Forelimb muscle (tissue), 1 donor: ENCODE measurements at places on chromosomes 5 and 9.

DNA sequence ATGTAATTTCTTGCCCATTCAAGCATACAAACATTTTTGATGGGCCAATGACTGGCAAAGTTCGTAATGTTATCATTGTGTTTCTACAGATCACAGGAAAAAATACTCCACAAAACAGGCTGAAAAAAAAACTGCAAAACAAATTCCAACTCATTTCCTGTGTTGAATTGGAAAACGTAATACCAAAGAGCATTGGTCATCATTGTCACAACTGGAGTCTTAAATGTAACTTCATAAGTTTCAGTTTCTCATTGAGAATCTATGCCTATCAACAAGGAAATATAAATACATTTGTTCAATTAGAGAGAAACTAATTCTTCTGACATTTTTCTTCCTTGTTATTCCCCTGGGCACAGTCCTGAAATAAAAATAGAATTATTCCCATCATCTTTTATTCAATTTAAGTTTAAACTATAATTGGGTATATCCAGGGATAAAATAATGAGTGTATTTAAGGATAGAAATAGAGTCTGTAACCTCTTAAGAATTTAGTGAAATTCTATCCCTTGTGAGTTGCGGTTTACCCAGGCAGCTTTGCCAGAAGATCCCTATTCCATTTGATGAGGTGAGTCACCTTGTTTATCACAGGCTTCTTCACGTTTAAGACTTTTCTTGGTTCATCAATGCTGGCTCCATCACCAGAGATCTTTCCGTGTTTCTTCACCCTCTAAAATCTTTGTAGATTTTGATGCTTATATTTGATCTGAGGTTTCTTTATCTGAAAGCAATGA is 112.7 kb upstream of the ITGA1 start:
- no peak for DNase-seq

DNA sequence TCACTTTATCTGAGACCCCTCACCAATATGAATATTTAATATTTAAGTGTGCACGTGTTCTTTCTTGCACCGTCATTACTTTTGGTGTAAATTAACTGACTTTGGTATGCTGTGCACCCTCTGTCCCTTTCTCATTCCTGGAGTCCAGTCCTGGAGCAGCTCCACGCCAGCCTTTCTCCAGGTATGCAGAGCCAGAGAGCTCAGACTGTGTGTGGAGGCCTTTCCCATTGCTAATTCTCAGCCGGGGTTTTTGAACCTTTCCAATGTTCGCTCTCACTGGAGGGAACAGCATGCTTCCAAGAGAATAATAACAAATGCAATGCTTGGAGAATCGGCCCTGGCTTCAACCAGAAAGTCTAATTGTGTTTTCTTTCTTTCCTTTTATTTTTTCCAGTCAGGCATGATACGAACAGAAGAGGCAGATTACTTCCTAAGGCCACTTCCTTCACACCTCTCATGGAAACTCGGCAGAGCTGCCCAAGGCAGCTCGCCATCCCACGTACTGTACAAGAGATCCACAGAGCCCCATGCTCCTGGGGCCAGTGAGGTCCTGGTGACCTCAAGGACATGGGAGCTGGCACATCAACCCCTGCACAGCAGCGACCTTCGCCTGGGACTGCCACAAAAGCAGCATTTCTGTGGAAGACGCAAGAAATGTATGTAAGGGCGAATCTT is 41.7 kb downstream of the ADAMTS16 start:
- DNase-seq = no peak

DNA sequence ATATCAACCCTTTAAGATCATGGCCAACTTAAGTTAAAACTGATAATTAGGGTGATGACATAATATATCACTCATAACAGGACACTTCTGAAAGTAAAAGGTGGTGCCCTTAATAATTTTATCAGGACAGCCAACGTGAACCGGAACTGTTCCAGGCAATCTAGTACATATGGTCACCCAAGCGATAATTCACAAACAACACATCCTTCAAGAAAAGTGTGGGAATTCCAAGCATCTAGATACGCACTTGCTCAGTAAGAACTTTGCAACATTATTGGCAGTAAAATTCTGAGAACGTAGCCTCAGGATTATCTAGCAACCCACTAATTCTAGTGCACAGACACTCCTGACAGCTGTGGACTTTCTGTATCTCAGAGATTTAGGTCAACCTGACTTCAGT is 85.7 kb downstream of the ALDH7A1 start:
- no peak for DNase-seq

DNA sequence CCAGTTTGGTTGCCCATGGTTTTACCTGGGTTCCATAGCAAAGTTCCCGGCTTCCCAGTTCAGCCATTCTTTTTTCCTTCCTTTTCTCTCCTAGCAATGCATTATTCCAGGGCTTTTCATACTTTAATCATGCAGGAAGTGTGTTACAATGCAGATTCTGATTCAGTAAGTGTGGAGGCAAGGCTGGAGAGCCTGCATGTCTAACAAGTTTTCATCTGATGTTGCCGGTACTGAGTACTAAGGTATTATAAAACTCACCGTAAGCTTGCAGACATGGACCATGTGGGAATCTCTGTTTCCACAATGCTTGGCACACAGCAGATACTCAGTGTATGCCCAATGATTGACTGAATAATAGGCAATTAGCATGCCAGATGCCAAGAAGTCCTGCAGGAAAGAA is 102.9 kb upstream of the SHB start:
- no peak for DNase-seq

DNA sequence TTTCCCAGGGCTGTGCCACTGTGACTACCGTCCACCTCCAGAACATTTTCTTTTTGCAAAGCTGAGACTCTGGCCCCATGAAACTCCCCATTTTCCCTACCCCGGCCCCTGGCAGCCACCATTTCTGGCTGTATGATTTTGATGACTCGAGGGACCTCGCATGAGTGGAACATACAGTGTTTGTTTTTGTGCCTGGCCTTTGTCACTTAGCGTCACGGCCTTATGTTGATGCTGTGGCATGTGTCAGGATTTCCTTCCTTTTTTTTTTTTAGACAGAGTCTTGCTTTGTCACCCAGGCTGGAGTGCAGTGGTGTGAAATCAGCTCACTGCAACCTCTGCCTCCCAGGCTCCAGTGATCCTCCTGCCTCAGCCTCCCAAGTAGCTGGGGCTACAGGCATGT is 42.7 kb downstream of the ASS1 start:
- DNase-seq = no peak

DNA sequence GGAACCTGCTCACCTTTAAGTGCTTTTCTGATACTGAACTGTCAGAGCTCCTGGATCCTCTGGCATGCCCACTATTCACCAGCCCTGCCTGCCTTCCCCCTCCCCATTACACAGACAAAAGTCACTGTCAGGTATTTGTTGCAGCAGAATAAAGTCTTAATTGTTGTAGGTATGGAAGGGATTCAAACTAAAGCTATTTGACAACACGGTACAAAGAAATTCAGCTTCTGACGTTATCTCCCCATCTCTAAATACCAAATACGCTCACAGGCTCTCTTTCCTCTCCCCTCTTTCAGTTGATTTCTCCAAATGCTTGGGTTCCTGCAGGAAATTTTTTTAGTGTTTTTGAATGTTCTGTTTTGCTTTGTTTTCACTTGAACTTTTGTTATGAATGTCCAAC is 9.3 kb upstream of the TGFBR1 start:
- DNase-seq = no peak

DNA sequence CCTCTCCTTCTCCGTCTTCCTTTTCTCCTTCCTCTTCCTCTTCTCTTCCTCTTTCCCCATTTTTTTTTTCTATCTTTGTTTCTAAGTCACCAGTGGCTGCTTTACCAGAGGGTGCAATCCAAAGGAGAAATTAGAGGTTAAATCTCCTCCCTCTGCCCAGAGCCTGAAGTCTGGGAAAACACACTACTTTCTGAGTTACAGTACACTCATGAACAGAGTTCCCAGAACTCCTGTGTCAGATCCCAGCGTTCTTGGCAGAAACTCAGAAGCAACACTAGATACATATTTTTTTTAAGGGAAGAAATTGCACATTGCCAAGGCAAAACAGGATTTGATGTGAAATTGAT is 189.0 kb downstream of the SNCAIP start:
- no peak for DNase-seq

DNA sequence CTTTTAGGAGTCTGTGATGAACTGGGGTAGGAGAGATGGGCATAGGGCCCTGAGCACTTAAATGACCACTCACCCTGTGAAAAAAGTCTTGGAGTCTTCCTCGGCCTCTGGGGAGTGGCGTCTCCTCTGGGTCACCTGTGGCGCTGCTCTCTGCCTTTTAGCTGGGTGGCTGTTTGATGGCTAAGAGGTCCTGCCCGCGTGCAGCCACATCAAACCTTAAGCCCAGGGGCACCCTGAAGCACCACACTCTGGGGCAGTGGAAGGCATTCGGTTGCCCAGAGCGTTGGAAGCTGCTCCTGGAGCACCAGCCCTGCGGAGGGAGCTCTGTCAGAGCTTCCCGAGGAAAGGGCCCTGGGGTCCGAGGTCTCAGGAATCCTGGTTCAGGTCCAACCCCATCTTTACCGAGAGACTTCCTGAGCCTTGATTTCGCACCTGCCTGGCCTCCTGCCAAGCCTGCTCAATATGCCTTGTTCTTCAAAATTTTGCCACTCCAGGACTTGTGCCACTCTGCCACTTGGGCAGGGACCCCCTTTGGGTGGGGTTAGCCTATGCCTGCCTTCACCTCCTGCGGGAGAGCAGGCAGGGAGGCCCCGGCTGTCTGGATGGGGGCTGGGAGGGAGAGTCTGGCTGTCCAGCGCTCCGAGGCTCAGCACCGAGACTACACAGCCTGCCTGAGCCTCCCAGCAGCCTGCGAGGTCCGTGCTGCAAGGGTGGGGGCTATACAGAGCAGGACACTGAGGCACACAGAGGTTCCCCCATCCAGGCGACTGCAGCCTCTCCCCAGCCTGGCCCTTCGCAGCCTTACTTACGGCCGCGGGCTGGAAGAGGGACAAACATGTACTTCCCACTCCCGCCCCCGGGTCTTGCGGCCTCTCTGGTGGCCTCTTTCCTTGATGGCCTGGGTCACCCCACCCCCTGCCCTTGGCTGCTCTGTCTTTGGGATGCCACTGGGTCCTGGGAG is 63.4 kb upstream of the RNU6ATAC start:
- DNase-seq = no peak

- DNase-seq = no peak
Observed at GRCh38 chr5:76283670-76284069, 119.4 kb upstream of the IQGAP2 start.

- DNase-seq = no peak
Observed at GRCh38 chr5:35185518-35185917, 44.8 kb downstream of the PRLR start.

GRCh38 chr9:4099976-4100735 is 199.7 kb downstream of the GLIS3 start:
- no peak for DNase-seq

- DNase-seq = no peak
Observed at GRCh38 chr5:52788505-52788821, 747 bp downstream of the ITGA1 start.

GRCh38 chr9:121838746-121839669 is 187.6 kb downstream of the DAB2IP start:
- DNase-seq = no peak

DNA sequence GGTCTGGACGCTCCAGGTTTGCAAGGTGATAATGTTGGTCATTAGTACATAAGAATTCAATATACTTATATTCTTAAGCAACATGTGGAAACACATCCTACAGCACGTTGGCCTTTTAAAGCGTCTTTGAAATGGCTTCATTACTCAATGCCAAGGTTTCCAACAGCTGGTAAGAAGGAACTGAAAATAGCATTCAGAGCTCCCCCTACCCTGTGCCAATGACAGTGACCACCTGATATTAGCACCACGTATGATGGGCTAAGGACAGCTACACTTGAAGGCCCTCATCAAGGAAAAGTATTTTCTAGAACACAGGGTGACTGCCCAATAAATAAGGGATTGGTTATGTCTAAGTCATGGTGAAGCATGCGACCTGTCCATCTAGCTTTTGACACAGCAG is 9.9 kb downstream of the ZNF622 start:
- DNase-seq = no peak

DNA sequence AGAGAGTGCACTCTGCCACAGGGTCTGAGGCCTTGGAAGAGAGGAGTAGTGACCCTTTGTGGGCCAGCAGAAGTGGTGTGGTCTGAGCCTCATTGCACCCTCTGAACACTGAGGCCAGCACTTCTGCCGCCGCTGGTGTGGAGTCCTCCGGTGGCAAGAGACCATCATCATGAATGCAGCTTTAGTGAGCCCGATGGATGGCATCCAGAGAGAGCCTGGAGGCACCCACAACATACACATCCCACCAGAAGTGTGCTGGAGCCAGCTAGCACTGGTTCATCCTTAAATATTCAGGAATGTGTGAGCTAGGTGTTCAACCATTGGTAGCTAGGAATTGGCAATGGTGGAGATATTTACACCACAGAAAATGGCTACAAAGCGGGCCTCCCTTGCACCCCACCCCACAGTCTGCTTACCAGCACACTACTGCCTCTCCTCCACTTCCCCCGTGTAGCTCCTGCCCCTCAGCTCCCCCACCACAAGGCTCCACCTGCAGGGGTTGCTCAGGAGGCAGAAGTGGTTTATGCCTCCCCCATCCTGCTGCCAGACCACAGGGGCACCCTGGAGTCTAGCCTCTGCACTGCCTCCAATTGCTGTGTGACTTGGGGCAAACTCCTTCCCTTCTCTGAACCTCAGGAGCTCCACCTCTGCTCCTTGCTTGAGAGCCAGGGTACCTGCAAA is 16.4 kb downstream of the SLC6A7 start:
- no peak for DNase-seq

DNA sequence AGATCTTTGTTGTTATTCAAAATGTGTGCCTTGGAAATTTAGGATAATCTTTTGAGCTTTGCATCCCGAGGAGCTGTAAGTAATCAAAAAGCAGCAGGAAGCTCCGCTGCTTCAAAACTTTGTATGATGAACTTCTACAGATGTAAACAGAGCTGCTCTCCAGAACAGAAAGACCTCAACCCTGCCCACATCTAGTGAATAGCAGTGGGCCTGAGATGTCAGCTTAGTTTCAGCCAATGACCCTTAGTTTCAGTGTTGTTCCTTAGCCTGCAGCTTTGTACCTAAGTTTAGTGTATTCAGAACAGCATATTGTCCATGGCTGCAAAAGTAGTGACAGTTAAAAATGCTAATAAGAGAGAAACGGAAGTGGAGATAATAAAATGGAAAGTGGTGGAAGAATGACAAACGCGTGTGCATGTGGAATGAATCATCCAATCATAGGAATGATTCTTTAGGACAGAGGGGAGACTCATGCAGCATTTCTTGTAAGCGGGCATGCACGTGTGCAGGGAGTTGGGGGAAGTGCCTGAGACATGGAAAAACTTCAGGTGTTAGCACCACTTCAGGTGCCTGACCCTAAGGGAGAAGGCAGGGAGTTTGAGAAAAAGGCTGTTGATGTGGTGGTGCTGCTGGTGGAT is 24.9 kb downstream of the SNX24 start:
- DNase-seq = no peak
